ENCODE measurements at places on chromosomes 7 and 10. TPM values are rescaled to one million over a fixed set of nuclear protein-coding genes. Genes with fewer than 3 reads are reported as not detected.

DNA sequence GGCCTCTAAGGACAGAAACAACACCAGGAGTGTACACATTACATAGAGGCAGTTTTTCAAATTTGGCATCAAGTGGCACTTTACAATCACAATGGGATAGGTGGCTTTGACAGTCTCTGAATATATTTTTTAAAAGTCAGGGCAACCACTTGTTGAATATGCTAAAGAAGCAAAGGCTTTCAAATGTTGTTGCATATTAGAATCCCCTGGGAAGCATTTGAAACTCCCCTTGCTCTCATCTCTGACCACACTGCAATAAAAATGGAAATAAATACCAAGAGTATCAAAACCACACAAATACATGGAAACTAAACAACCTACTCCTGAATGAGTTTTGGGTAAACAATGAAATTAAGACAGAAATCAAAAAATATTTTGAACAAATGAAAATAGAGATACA lies 106.5 kb upstream of the RAB11FIP2 start:
- no peak for DNase-seq

- peak; percentile 51 for DNase-seq
Measured at GRCh38 chr7:143385891-143386781, 5.0 kb downstream of the ZYX start.

Gene TMEM229A
- total RNA-seq: not detected

GRCh38 chr7:148481147-148481526 lies 109.4 kb upstream of the C7orf33 start:
- no peak for DNase-seq

Gene ZP3
- total RNA-seq: 1.8 TPM

GRCh38 chr10:123380491-123381085 lies 226.4 kb downstream of the BUB3 start:
- DNase-seq: peak; percentile 11

- DNase-seq: no peak
Measured at GRCh38 chr10:32436215-32436614, 9.7 kb upstream of the CCDC7 start.

DNA sequence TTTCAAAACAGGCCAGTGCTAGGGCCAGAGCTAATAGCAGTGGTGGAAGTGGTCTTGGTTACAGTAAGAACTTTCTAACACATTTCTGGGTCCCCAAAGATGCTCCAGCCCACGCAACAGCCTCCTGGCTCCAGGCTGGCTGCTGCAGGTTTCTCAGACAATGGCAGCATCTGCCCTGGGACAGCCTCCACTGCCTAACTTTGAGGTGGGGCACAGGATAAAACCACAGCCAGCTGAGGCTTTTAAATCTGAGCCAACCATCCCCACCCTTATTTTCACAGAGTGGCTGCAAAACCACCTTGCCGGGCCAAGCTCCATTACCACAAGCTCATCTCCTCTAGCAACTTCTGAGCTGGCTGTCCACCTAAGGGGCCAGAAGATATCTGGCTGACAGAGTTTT lies 84.8 kb downstream of the FAM53B start:
- no peak for DNase-seq

Gene CALML5
- total RNA-seq: not detected

DNA sequence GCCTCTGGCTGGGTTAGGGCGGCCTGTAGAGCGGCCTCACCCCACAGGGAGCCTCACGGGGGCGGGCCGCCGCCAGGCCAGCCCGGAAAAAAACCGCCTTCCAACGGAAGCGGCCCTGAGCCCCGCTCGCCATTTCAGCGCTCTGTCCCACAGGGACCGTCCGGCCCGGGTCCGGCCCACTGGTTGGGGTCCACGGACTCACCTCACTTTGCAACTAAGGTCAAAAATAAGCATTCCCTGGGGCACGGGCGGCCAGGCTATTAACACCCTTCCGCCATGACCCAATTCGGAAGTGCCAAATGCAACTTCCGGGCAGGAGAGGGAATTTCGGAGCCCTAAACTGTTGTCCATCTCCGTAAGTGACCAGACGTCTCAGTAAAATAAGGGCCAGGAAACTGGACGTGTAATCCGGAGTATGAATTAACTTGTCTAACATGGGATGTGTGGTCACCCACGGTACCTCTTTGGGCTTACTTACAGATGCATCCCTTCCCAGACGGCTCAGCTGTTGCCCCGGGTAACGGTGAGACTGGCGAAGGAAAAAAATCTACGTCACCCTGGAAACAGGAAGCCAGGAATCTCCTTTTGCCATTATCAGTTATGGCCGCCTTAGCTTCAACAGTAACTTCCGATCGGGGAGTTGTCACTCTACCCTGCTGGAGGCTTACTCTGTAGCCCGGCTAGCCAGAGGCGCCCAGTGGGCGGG lies at the start of gene BBIP1:
TSS of gene BBIP1 (minus strand) at position 538 of the 706 bp plus-strand sequence. CDS start 1,023 bp downstream, outside the sequence.
- peak; percentile 100 for DNase-seq

- DNase-seq: no peak
Measured at GRCh38 chr10:103553743-103554487, 60.4 kb downstream of the NEURL1 start.

DNA sequence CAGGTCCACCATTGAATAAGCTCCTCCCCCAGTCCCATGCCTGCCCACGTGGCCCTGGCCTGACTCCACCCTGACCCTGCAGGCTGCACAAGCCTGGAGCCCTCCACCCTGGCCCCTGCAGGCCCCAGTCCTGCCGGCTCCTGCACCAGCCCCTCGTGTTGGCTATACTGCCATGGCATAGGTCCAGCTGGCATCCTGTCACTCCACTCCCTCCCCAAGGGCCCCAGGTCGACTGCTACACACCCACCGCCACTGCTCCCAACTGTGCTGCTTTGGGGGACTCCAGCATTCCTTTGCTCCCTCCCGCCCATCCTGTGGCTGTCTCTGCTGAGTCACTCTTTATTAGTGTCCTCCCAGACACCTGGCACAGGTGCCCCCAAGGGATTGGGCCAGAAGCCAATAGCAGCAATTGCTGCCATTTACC lies 32.4 kb upstream of the HSPA12A start:
- peak; percentile 37 for DNase-seq

DNA sequence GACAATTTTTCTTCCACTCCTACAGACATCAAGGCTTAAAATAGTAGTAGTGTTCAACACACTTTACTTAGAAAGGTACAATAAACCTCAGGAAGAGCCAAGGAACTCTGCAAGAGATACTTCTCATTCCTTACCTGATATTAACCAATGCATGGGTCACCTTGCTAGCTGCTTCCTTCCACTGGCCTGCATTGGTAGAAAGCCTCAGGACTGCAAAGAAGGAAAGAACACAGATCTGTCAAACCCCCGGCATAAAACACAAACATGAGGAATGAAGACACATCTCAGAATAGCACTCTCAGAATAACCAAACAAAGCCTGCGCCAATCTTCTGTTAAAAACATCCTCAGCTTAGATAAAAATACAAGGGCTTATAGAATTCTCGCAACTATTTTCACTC lies 96.1 kb upstream of the KCNIP2 start:
- DNase-seq: no peak
